ENCODE measurements at places on chromosomes 1 and 21.

GRCh38 chr1:99445486-99445885, 181.2 kb downstream of the PLPPR4 start:
- no peak for DNase-seq

DNA sequence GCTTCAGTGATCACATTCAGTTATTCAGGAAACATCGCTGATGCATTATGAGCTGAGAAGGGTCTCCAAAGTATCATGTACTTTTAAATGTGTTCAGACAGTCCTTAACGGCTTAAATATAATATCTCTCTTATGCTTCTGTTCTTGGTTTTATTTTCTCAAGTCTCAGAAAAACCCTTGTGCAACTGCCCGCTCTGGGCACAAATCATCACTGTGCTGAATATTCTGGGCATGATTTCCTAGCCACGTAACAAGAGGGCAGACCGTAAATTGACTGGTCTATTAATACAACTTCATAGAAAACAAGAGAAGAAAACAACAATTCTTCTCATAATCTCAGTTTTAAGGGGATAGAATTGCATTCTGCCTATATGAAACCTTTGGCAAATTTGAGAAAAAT, 96.5 kb upstream of the EXO1 start:
- DNase-seq, result no peak

DNA sequence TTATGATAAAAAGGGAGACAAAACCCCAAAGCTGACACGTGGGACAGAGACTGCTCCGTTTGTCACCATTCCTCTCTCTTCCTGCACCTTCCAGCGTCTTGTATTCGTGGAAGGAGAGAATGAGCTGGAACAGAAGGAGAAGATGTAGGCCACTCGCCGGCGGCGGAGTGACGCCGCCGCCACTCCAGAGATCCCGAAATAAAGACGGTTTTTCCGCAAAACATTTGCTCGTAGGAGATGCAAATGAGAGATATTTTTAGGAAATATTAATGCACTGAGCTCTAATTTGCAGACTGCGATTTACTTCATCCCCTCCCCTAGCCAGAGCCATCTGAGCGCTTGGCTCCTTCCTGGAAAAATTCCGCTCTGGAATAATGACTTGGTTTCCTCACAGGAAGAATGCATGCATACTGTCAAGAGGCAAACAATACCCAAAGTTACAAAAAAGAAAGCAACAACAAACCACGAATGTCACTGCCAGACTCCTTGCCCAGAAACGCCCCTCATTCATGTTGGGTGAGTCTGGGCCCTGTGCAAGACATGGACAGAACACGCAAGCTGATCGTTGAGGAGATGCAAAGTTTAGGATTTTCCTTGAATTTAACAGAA, 18.0 kb upstream of the ADARB1 start:
- DNase-seq, result no peak

- no peak for DNase-seq
These were observed 102.8 kb upstream of the SAMD11 start for GRCh38 chr1:820962-821361.

- DNase-seq, result no peak
These were observed 52.3 kb downstream of the BACE2 start for GRCh38 chr21:41220208-41220733.

DNA sequence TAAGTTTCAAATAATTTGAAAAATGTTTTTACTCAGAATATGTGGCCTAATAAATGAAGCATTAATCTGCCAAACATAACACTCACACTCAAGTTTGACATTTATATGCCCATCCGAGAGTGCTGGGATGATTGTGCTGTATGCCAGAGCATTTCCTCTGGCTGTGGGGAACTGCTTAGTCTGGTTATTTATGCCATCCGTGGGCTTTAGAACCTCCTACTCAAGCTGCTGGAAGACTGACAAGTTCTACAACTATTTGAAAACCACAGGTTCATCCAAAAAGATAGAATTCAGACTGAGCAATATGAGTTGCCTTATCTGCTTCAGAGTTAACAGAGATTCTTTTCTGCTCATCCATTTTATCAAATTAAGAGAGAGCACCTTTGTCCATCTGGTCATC, 25.9 kb downstream of the PCNX2 start:
- DNase-seq, result no peak

DNA sequence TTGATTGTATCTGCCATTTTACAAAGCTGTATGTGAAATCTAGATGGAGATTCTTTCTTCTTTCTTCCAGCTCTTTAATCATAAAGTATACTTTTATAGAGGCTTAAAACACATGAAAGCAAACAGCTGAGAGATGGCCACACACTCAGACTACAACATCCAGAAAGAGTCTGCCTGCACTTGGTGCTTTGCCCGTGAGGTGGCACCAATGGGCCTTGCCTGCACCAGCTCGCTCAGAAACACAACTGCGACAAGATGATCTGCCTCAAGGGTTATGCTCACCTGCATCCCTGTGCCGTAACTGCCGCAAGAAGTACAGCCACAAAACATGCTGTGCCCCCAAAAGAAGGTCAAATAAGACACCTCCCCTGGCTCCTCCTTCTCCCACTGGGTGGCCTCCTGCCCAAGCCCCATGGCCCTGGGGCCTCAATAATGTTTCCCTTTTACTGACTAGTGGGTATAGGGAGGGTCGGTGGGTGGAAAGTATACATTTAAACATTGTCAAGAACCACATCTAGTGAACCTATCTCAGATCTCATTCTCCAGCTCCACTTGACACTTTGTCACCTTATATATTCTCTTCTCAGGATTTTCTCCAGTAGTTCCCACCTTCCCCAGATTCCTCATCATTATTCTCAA, 66.7 kb upstream of the ANGPTL3 start:
- no peak for DNase-seq

Measured in NCI-H2029 (cell line).